Amniotic epithelial cell (primary cell): ENCODE measurements at places on chromosomes 4 and X.

- DNase-seq: no peak
Measured at GRCh38 chr4:20490734-20491133, 209.5 kb upstream of the PACRGL start.

- DNase-seq: no peak
Measured at GRCh38 chr4:34039766-34040165, 2204.5 kb downstream of the ARAP2 start.

DNA sequence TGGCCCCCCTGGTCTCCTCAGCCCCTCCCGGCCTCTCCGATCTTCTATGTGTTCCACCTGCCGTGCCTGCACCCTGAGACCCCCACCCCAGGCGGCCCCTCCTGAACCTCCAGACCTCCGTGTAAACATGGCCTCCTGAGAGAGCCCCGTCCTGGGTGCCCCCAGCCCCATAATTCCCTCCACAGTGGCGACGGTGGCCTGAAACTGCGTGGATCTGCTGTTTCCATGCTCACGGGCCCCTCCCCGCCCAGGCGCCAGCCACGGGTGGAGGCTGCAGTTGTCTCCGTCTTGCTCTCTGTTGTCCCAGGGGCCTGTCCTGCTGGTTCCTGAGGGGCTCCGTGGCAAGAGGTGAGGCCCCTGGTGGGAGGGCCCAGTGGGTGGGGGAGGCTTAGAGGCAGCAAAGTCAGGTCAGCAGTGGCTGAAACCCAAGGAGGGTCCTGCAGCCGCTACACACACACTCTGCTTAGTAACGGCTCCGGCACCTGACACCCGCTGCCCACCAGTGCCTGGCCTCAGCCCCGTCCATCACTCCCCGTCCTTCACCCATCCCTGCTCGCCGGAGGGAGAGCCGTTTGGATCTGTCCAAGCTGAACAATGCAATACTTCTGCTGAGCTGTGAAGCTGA is 75.8 kb downstream of the FAM53A start:
- no peak for DNase-seq

DNA sequence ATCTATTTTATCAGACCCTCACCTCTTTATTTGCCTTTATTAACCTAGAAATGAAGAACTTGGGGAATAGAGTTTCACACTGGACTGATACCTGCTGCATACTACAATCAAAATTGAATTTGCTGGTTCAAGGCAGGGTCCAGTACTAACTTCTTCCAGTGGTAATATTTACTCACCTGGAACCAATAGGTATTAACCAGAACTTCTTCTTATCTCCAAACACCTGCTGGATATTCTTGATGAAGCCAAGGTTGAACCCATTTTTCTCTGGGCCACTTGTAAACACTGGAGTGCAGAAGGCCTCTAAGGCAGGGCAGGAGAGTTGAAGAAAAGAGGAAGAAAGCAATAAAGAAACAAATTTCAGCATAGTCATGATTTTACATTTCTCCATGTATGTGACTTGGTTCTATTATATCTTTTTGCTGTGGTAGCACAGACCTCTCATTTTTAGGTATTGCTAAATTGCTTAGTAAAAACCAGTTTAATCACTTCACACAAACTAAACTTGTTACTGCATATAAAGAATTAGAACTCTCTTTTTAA is 101.1 kb downstream of the ZDHHC15 start:
- no peak for DNase-seq

DNA sequence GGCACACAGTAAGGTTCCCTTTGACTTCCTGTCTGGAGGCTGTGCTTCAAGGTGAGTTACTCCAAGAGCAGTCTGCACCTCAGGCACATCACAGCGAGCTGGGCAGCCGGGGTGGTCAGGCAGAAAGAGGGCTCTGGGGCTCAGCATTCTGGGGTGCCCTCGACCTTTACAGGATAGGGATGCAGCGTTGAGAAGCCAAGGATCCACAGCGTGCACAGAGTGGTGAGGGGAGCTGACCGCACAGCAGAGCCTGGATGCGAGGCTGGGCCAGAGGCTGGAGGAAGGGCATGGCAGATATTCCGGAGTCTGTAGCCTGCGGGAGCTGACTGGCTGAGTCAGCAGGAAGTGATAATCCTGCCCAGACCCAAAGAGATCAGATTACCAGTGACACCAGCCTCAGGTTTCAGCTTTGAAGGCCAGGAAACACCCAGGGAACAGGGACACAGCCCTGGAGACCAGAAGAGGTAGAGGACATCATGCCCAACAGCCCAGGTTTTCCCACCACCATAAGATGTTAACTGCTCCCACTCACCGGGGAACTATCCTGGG is 38.4 kb upstream of the PDLIM3 start:
- DNase-seq: peak; percentile 88

GRCh38 chr4:47451657-47452056 is 11.8 kb downstream of the COMMD8 start:
- DNase-seq: no peak

- DNase-seq: peak; percentile 57
Measured at GRCh38 chr4:121819216-121819965, 4.3 kb downstream of the CCNA2 start.

DNA sequence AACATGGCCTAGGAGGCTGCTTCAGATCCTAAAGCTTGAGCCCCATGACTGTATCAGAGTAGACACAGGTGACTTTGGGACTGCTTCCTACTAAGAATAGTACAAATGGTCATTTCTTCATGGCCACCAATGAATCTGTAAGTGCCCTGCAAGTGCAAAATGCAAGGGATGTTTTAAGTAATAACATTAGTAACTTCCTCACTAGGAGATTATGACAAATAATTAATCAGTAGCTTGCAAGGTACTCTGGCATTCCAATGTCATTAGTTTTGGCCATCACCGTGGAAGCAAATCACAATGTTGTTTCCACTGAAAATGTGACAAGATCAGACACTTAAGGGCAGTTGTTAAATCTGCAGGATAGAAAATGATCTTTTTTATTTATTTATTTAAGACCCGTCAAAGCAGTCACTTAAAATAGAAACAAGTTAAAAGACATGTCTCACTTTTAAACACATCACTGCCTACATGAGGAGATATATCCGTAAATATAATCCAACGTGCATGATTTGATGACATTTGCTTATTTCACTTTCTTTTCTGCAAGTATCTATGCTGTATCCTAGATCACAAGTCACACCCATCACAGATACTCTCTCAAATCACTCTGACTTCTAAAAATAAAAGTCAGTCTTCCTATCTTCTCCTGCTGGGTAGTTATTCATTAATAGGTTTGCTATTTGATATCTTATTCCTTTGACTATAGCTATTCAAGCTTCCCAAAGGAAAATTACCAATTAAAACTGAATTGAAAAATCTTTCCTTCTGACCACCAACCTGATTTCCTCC is 400.6 kb downstream of the IL15 start:
- DNase-seq: no peak

DNA sequence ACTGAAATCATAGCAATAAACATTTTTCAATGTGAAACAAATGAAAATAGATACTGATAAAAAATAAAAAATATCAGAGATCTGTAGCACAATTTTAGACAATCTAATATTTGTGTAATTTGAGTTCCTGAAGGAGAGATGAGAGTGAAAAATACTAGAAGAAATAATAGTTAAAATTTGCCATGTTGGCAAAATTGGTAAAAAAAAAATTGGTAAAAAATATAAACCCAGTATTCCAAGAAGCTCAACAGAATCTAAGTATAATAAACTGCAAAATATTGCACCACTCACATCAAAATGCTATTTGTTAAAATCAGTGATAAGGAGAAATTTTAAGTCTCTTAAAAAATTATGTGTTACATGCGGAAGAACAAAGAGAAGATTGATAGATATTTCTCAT is 1680.7 kb downstream of the PCDH7 start:
- DNase-seq: no peak

DNA sequence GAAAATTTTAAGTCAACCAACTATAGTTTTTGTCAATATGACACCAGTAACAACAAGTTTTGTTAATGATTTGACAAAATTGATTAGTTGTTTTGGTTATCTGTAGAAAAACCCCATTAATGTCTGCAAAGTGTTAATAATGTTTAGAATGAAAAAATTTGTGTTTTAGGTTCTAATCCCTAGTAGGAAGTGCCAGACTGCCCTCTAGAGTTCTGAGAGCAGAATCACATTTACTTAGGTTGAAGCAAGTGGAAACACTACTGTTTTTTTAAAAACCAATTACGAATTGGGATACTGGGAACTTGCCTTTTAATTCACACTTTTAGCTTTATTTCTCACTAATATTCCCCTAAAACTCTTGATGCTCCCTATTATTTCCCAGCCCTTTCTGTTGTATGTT is 101.1 kb upstream of the CYLC1 start:
- DNase-seq: no peak

DNA sequence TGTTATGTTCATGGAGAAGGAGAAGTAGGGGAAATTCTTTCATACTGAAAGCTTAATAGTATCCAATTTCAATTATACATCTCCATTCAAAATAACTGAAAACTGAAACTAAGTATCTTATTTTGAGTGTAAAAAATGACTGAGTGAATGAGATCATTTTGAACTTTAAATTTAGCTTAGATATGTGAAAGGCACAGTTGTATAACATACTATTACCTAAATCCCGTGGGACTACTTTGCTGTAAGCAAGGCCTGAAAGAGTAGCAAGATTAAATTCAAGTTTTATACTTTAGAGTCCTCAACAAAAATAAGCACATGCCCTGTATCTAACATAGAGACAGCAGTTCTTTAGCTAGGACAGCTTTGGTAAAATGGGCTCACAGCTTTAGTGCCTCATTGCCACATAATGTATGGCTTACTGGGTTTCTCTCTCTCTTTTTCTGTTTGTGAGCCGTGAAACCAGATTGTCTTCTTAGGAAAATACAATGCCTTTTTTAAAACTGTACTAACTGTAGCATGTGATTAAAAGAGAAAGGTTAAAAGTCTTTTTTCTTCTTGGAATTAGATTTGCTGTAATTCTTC is 43.2 kb downstream of the GSTCD start:
- no peak for DNase-seq

DNA sequence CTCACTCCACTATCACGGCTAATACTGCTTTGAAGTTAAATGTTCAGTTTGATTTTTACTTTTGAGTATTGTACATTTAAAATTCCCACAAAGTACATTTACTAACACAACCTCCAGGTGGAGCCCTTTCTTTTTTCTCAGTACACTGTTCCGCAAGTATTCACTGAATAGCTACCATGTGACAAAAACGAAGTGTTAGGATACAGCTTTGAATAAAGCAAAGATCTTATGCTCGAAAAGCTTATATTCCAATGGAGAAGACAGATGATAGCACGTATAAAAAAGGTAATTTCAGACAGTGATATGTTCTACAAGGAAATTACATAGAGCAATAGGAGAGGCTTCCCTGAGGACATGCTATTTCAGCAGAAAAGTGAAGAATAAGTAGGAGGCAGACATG is 60.7 kb upstream of the ABCG2 start:
- peak; percentile 59 for DNase-seq

GRCh38 chr4:528296-528695 is 29.3 kb downstream of the PIGG start:
- DNase-seq: no peak

DNA sequence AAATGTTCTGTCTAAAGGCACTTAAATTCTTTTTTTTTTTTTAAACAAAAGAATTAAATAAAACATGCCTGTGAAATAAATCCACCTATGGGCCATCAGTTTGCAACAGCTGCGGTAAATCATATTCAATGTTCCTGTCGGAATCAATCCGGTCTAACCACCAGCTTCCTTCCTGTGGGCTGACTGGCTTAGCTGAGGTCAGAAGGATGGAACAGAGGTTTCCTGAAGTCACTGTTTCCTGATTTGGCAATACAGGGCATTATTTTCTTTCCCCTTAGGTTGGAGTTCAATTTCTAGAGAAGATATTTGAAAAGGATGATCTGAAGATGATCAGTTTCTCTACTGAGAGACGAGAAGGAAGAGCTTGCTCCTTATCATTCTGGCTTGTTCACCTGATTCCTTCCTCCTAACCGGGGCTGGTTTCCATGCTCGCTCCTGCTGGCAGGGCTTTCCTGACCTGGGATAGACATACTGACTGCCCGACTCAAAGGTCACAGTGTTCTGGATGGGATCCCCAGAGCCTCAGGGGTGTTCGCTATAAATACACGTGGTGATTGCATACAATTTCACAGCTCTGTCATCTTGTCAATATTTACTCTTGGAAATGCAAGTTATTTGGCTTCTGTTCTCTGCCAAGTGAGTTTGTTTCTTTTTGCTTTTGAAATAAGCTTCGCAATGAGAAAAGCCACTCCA is 21.7 kb downstream of the PDLIM3 start:
- DNase-seq: peak; percentile 81

DNA sequence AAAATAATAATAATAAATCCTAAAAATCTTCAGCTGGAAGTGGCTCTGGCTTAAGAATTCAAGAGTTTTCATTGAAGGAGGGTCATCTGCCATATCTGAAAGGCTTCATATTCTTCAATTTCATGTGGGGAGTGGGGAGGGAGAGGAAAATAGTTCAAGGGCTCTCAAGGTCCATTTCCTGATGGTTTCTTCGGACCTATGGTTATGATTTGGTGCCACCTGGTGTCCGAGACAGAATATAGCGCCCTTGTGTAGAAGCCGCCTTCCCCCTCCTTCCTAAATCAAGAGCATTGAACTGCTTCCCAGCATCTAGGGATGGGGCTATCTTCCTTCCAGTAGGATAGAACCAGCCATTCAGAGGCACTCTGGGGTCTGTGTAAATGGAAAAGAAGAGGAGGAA is 34.3 kb downstream of the NLGN3 start:
- DNase-seq: peak; percentile 58

DNA sequence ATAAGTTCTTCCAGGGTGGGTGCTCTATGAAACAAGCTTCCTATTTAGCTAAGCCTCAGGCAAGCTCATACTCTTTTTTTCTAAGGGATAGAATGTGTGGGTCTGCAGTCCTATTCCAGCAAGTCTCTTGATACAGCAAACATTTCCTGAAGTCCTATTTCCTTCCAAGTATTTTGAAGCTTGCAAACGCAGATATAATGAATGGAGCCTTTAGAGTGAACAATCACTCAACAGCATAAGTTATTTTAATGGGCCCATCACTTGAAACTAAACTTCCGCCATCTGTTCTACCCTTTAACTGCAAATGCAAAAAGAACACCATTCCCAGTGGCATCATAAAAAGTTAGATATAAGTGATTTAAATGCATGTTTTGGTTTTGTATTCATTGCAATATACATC is 108.3 kb upstream of the TAPT1 start:
- DNase-seq: no peak

DNA sequence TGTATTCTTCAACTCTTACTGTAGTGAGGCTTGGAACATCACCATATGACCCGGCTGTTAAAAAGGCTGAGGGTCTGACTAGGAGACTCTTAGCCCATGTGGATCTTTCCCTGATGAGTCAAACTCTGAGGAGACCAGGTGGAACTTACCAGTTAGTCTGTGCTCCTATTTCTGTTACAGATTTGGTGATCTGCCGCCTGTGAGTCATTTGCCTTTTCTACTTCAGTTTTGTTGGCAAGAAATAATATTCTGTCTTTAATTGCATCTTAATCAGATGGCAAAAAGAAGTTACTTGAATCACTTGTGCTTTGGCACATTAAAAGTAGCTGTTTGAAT is 48.4 kb downstream of the MTM1 start:
- DNase-seq: no peak

DNA sequence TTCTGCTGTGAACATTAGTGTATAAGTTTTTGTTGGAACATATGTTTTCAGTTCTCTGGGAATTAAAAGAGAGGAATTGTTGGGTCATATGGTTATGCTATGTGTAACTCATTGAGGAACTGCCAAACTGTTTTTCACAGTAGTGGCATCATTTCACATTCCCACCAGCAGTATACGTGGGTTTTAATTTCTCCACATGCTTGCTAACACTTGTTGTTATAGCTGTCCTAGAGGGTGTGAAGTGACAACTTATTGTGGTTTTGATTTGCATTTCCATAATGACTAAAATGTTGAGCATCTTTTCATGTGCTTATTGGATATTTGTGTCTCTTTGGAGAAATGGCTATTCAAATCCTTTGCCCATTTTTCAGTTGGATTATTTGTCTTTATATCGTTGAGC is 13.7 kb downstream of the APELA start:
- no peak for DNase-seq
